ENCODE measurements at places on chromosomes 13 and 19.

- no peak for DNase-seq
Observed at GRCh38 chr19:6739390-6739882, at the start of gene TRIP10. Gene TRIP10, plus strand, starts transcription at chr19:6739680. Its CDS starts 82 bp downstream, at chr19:6739762.

- DNase-seq: no peak
Observed at GRCh38 chr13:71096421-71096820, 770.6 kb downstream of the DACH1 start.

DNA sequence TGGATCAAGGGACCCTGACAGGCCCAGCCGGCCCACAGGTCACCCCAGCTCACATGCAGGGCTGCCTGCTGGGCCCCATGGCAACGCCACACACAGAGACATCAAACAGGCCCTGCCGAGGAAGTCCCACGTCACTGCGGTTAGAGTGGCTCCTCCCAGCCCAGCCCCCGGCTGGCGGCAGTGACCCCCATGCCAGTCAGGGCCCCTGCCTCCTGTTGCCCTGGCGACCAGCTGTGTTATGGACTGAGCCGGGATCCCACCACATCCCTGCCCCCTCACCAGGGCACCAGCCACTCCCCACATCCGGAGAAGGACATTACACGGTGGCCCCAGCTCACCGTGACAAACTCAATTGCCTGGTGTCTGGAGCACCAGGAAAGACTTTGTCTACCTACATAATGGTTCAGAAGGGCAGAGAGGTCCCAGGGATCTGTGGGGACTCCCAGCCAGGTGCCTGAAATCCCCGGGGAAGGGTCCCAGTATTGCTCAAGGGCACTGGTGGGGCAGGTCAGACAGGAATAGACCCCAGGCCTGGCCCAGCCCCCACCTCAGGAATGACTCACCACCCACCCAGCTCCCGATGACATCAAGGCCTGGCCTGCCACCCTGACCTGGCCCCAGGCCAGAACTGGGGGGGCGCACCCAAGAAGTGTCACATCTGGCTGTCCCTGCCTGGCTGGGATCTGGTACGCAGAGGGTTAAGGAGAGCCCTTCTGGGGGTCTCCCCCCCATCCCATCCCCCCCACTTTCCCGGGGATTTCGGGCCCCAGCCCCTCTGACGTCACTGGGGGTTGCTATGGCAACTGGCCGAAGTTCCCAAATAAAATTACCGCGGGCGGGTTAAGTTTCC is 30.2 kb upstream of the NANOS3 start:
- peak; percentile 87 for DNase-seq

- DNase-seq: no peak
Observed at GRCh38 chr19:54606891-54607784, 13.7 kb downstream of the LILRA1 start.

DNA sequence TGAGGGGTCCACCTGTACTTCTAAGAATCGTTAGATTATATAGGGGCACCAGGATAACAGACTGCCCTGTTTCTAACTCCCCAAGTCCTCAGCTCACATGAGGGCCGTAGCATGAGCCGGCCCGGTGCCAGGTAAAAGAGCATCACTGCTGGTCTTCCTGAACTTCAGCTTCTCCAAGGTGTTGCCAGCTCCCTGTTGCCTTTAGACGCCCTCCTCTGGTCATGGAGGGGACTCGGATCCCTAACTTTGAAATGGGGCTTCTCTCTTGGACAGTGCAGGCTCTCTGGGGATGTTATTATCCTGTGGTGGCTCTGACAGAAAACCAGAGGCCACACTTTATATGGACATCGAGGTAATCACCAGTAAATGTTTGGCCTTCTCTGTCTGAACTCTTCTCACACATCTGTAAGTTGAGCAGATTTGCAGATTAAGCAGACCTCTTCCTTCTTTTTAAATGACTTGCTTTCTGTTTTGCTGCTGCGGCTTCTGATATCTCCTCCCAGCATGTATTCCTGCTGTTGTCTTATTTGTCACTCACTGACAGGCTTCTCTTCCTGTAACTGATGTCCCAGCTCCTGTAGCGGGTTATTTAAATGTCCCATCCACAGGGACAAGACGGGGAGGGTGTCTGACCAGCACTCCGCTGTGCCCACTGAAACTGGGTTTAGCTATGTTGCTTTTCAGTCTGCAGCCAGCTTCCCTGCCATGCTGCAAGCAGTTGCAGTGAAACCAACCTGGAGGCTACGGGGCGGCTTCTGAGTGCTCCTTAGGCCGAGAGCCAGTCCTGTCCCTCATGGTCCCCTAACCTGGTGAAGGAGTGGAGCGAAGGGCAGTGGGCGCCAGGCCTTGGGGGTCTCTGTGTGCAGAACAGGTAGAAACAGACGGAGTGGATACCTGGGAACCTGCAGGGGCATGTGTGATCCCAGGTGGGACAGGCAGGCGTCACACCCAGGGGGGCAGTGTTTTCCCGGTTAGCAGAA is 39.2 kb downstream of the TSSK6 start:
- no peak for DNase-seq

DNA sequence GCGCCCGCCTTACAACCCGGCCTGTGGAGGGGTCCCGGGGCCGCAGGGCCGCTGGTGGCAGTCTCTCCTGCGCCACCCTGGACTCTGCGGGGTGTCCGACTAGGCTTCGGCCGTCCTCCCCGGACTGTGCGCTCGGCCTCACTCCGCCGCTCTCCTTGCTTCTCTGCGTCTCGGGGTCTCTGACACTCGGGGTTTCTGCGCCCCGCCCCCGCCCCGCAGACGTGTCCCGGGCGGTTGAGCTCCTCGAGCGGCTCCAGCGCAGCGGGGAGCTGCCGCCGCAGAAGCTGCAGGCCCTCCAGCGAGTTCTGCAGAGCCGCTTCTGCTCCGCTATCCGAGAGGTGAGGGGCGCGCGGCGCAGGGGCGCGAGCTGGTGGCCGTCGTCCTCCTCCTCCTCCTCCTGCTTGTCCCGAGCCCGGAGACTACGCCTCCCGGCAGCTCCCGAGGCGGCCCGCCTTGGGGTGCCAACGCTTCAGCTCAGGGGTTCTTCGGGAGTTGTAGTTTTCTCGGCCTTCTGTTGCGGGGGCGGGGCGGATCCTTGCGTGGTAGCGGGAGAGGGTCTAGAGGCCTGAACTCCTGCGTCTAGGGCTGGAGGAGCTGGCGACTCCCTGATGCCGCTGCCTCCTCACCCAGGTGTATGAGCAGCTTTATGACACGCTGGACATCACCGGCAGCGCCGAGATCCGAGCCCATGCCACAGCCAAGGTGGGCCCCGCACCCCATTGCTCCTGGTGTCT is 627 bp downstream of the LIN7B start:
- peak; percentile 46 for DNase-seq

GRCh38 chr13:112249644-112250610 is 126.2 kb upstream of the SPACA7 start:
- DNase-seq: no peak

- DNase-seq: no peak
Observed at GRCh38 chr13:52669677-52670076, 17.0 kb downstream of the SUGT1 start.

DNA sequence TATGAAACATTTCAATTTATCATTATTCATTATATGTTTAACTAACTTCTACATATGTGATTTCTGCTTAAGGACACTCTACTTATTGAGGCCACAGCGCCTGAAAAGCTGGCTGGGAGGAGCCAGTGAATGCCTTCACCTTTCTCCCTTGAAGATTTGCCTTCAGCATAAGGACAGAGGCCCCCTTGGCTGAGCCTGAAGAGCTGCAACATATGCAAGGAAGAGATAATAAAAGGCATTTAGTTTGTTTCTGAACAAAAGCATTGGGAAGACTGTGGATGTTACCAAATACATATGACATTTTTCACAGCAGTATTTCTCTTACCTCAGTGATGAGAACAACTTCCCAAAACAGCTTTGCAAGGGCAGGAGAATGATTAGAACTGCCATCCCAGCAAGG is 92.1 kb downstream of the ABCC4 start:
- DNase-seq: no peak

- DNase-seq: no peak
Observed at GRCh38 chr13:50740052-50740741, 103.3 kb downstream of the DLEU7 start.

DNA sequence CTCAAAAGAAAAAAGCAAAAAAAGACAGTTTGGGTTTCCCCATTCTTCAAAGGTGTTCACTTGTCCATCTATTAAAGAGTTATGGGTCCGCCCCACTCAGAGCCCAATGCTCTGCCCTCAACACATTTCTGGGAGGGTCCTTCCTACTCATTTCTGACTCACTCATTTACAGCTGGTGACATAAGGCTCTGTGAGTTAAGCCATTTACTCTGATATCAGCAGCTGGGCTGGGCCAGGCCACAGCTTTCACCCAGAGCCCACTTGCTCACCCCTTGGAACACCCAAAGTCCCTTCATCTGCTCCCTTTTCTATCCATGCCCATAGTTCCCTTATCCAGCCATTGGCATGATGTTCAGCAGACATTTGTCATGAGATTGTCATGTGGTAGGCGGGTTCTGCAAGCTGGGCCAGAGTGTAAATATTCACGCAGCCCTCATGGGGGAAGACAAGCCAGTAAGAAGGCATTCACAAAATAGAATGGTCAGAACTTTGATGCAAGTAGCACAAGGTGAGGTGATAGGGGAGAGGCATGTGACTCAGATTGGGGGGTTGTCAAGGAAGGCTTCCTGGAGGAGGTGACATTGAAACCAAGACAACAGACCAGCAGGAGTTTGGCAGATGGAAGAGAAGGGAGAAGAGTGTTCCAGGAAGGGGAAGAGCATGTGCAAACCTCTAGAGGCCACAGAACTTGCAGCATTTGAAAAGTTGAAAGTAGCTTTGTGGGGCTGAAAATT is 5.9 kb downstream of the MAST1 start:
- no peak for DNase-seq

DNA sequence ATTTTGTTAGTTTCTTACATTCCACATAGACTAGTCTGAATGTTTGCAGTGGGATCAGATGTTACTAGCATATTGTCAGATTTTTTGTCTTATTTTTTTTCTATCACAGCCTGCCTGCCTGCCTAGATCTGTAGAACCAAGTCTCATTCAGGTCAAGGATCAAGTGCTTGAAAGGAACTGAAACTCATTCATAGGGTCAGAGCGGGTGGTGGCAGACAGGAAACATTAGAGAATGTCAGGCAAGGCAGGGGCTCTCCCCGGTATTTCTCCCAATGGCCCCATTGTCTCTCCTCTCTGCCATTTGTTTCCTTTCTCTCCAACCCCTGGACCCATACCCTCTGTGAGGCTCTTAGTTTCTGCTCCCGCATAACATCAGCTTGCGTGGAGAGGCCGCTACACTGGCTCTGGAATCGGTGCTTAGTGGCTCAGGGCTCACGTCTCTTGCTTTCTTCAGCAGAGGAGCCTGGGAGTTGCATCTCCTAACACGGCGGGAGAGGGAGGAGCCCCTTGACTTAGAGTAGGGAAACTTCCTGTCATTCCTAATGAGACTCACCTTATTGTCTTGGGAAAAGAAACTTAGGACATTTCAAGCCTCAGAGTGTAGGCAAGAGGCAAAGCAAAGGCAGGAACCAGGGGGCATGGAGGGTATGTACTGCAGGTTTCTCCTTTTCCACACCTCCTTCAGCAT is 35.6 kb upstream of the SPATA13 start:
- no peak for DNase-seq

DNA sequence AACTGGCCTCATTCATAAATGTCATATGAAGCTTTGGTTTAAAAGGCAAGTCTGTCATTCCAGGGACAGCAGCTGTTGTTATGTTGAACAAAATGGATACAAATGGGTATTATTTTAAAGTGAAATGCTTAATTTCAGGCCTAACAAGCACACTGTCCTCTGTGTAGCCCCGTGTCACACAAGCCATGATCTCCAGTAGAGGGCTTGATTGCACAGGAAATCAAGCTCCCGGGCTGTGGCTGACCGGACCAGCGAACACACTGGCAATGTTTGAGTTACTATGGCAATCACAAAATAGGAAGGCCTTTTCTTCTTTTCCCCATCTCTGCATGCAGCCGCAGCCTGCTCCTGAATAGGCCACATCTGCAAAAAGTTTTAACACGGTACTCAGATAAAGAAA is 64.0 kb upstream of the GSX1 start:
- DNase-seq: no peak

DNA sequence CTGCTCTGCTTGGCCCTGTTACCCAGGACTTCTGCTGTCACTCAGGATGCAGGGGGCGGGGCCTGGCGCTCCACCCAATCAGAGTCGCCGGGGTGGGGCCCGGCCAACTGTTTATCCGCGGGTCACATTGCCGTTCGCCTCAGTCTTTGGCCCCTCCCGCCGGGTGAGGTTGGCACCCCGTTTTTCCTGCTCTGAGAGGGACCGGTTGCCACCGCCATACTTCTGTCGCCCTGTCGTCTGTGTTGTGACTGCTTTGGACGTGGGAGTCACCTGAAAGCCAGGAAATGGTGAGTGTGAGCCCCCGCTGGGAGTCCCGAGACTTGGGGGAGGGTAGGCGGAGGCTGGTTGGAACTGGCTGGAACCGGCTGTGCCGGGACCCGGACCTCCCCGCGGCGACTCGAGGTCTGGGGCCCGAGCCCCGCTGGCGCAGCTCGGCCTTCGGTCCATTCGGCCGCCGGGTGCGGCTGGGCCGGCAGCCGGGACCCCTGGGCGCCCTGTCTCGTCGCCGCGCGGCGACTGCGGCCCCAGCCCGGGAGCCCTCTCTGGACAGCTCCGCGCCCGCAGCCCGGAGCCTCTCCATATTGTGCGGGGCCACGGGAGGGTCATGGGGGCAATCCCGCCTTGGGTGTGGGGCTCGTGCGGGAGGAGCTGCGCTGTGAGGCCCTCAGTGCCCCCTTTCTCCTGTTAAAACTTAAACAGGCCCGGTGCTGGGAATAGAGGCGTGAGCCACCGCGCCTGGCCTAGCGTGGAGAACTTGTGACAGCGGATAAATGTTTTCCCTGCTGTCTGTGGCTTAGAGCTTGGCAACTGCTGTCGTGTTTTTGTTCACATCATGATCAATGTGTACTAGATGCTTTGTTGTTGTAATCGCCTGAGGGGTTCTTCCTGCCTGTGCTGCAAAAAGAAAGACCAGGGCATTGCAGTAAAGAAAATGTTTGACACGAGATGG is at the start of gene ZNF844:
Gene ZNF844 (plus strand): TSS at position 142 of the 949 bp plus-strand sequence. CDS start 143 bp downstream, at position 285.
- DNase-seq: peak; percentile 89

Data from right renal cortex interstitium (tissue), 3 donors.